Stimulated activated CD4-positive, alpha-beta T cell treated with anti-CD3 and anti-CD28 coated beads, Interleukin-12 subunit alpha, Interleukin-12 subunit beta, amount 100 ng/mL, for 24 hours (primary cell): ENCODE measurements at places on chromosomes 2 and 18.

DNA sequence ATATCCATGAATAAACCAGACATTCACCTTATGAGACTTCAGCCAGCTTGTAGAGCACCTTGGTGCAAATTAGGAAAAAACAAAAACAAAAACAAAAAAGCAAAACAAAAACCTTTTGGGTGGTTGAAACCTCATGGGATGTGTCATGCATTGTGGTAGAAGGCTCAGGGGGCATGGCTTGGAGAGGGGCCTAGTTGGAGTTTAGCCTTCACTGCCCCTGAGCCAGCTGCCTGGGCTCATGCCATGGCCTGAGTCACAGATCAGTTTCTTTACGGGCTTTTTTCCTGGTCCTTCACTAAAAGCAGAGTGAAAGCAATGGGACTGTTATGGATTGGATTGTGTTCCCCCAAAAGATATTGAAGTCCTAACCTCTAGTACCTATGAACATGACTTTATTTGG lies 22.0 kb upstream of the DAPL1 start:
- no peak for DNase-seq

DNA sequence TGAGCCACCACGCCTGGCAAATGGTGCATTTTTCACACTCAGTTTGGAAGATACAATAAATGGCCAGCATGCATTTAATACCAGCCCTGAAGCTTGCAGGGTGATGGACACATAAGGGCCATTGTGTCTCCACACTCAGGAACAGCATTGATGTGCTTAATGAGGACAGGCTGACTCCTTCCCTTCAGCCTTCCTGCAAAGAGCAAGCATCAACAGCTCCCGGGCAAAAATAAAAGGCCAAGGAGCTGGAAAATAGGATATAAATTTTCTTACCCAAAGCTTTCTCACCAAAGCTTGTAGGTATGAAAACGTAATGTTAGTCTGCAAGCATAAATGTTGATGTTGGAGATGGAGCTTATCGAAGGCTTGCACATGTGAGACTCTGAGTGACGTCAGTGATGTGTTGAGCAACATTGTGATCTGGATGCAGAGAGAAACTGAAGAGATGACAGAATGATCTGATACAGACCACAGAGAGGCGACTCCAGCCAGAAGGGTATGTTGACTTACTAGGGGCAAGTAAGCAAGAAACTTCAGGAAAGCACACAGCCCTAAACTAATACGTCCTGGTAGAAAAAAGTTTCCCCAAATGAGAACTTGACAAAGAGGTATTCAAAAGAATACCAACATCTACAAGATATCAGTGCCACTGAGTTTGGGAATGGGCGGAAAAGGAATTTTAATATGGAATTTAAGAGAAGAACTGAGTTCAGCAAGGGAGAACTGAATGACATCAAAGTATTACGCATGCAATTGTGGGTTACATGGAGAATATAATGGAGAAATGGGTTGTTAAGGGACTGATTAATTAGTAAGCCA lies 256.5 kb downstream of the TGIF1 start:
- DNase-seq = no peak

DNA sequence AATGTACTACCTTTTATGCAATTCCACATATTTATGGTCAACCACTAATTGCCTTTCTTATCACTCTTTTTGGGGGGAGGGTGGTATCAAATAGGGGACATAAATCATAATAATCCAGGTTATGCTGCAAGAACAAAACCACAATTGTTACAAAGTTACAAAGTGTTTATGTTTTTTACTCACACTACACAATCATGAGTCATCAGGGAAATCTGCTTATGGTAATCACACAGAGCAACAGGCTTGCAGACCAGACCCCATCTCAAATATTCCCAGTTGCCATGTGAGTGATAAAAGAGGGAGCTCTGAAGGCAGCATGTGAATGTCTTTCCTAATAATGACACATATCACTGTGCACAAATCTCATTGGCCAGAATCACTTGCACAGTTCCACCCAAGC lies 304.7 kb upstream of the TMEFF2 start:
- DNase-seq = no peak

DNA sequence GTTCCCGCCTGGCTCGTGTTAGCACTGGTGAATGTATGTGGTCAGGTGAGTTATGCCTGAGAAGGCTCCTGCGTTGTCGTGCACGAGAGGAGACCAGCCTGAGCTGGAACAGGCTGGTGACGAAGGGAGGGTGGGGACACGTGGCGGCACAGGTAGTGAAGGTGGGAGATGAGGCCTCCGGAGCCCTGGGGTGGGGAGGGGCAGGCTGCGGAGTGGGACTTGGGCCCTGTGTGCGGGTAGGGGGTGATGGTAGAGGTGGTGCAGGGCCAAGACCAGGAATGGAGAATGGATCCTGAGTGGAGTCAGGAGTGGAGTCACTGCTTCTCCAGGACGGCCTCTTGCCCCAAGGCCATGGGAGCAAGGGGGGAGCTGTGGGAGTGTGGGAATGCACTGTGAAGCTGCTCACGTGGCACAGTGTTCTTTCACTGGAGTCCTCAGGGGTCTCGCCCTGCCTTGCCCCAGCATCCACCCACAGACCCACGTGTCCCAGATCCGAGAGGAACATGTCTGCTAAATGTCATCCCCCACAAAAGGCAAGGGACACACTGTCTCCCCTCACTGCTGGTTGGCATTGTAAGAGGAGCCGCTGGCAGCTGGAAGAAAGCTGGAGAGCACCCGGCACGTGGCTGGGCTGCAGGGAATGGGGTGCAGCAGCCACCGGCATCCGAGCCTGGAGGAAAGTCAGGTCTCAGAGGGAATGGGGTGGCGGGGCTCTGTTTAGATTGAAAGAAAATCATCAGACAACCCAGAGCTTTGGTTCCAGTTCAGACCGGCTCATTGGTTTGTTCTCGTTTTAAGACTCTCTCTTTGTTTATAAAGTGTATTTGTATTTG lies 63.7 kb downstream of the CYP26B1 start:
- no peak for DNase-seq

GRCh38 chr2:131153529-131153928 lies 48.4 kb downstream of the PLEKHB2 start:
- DNase-seq = no peak

DNA sequence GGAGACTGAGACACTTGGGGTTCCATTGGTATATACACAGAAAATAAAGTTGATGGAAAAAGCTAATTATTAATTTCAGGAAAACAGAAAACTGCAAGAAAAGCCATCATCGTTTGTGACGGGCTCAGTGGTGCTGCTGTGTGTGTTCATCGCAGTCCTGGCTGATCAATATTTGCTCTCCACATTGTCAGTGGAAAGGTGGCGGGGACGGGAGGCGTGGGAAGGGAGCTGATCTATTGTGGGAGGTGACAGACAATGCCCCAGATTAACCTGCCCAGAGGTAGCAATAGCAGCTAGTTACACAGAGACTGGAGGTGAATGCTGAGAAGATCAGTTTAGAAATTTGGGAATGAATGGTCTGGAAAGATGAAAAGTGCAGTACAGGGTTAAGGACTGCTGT lies 50.0 kb upstream of the CTDP1 start:
- DNase-seq = no peak

GRCh38 chr2:120294008-120294340 lies 41.3 kb downstream of the RALB start:
- DNase-seq = no peak

- no peak for DNase-seq
Measured at GRCh38 chr2:24164416-24164973, 10.4 kb upstream of the FAM228A start.

GRCh38 chr2:45340318-45340717 lies 270.7 kb downstream of the SRBD1 start:
- no peak for DNase-seq

GRCh38 chr2:133871545-133872209 lies 303.4 kb upstream of the NCKAP5 start:
- no peak for DNase-seq

GRCh38 chr18:72460210-72460680 lies 83.9 kb downstream of the CBLN2 start:
- no peak for DNase-seq

GRCh38 chr2:133458280-133458679 lies 110.0 kb downstream of the NCKAP5 start:
- DNase-seq = no peak

GRCh38 chr18:27121108-27121507 lies 64.0 kb downstream of the CHST9 start:
- DNase-seq = no peak

- DNase-seq = no peak
Measured at GRCh38 chr2:127308586-127309138, 14.7 kb upstream of the ERCC3 start.

DNA sequence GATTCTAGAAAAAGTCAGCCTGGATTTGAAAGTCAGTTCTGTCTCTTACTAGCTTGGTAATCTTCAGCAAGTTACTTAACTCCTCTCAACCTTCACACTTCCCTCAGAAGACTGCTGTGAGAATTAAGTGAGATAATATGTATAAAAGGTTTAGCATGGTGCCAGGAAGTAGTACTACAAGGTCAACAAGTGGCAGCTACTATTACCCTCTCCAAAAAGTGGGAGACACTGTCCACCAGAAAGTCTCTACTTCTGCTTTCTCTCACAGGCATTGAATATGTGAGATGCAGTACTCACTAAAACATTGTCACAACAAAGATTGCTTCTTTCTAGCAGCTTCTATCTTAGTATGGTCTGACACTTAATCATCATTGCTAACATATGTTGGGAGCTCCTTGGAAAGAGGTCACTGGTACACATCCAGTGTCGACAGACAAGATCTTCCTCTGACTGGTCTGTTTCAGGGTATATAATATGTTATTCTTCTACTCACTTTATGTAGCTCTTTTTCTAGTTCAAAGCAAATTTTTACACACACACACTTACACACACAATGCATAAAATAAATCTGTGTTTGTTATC lies 47.9 kb downstream of the DOCK10 start:
- DNase-seq = no peak

DNA sequence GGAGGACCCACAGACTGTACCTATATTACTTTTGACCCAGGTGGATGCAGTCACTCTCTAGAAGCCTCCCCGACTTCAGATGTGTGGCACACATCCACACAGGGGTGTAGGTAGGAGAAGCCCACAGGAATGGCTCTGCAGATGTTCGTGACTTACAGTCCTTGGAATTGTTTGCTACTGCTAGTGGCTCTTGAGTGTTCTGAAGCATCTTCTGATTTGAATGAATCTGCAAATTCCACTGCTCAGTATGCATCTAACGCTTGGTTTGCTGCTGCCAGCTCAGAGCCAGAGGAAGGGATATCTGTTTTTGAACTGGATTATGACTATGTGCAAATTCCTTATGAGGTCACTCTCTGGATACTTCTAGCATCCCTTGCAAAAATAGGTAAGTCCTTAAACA lies 605 bp downstream of the SLC9A4 start:
- DNase-seq = no peak

DNA sequence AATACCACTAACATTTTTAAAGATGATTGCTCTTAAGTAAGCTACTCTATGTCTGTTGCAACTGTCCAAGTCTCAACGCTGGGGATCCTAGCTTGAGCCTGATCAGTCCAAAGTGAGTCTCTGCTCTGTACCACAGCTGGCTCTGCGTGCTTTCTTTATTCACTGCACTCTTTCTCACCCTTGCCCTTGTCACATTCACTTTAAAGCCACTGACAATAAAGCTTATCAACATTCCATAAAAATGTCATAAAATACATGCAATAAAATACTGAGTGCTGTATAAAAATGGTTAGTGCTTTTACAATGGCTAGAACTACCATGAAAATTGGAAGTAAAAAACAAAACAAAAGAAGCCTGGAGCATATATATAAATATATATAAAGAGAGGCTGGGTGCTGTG lies 45.5 kb upstream of the LRRTM4 start:
- DNase-seq = no peak

DNA sequence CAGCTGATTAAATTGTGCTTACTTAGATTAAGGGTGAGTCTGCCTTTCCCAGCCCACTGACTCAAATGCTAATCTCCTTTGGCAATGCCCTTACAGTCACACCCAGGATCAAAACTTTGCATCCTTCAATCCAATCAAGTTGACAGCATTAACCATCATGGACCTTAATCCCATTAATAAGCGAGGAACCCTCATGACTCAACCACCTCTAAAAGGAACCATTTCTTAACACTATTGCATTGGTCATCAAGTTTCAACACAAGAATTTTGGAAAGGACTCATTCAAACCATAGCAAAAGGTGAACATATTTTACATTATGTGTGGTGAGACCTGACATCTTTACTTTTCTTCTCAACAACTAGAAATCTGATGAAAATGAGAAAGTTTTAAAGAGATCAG lies 187.0 kb downstream of the OSR1 start:
- DNase-seq = no peak

GRCh38 chr2:16167870-16168426 lies 227.6 kb downstream of the MYCN start:
- no peak for DNase-seq

DNA sequence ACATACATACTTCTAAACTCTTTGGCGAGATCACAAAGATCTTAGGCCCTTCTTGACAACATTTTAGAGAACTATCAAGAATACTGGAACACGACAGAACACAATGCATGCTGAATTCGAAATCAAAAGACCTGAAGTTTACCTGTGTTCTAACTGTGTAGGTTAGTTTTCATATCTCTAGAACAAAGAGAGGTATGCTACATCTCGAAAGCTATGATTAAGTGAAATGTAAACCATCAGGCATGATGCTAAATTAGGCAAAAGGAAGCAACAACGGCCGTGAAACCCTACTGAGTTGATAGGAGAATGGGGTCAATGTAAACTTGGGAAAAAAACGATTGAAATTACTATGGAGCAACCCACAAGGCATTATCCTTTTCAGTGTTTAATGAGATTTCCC lies 43.7 kb downstream of the IKZF2 start:
- DNase-seq = no peak

GRCh38 chr18:48751727-48752468 lies 198.9 kb downstream of the SMAD7 start:
- no peak for DNase-seq
